H9 (cell line): ENCODE measurements at places on chromosomes 2 and 18. TPM values are rescaled to one million over a fixed set of nuclear protein-coding genes. Genes with fewer than 3 reads are reported as not detected.

CD226 gene
- total RNA-seq, result 0.04 TPM in 1 of 2 replicates, not detected in the other

CYRIA gene
- total RNA-seq, result 2.2 and 2.3 TPM in 2 replicates

PIAS2 gene
- 53.9 and 58.4 TPM in 2 replicates for total RNA-seq

CFAP221 gene
- 0.20 and 0.46 TPM in 2 replicates for total RNA-seq

NEB gene
- 0.75 and 0.98 TPM in 2 replicates for total RNA-seq

CTDSP1 gene
- 52.3 and 56.6 TPM in 2 replicates for total RNA-seq

GALR1 gene
- total RNA-seq, result 0.02 and 0.07 TPM in 2 replicates

NYAP2 gene
- not detected in 2 replicates for total RNA-seq

DUSP19 gene
- total RNA-seq, result 1.2 and 1.8 TPM in 2 replicates

ALK gene
- not detected in 2 replicates for total RNA-seq

DRC1 gene
- 0.20 TPM in 1 of 2 replicates, not detected in the other for total RNA-seq

FBXO48 gene
- 1.3 and 1.4 TPM in 2 replicates for total RNA-seq

ASIC4 gene
- 0.37 and 0.42 TPM in 2 replicates for total RNA-seq

GALNT1 gene
- total RNA-seq, result 77.9 and 81.1 TPM in 2 replicates

FAM161A gene
- total RNA-seq, result 13.3 and 15.8 TPM in 2 replicates

GRB14 gene
- total RNA-seq, result 7.6 and 9.6 TPM in 2 replicates

WNT10A gene
- not detected in 2 replicates for total RNA-seq

SPC25 gene
- total RNA-seq, result 28.5 and 31.5 TPM in 2 replicates
